ENCODE measurements at places on chromosomes 2 and 18.

DNA sequence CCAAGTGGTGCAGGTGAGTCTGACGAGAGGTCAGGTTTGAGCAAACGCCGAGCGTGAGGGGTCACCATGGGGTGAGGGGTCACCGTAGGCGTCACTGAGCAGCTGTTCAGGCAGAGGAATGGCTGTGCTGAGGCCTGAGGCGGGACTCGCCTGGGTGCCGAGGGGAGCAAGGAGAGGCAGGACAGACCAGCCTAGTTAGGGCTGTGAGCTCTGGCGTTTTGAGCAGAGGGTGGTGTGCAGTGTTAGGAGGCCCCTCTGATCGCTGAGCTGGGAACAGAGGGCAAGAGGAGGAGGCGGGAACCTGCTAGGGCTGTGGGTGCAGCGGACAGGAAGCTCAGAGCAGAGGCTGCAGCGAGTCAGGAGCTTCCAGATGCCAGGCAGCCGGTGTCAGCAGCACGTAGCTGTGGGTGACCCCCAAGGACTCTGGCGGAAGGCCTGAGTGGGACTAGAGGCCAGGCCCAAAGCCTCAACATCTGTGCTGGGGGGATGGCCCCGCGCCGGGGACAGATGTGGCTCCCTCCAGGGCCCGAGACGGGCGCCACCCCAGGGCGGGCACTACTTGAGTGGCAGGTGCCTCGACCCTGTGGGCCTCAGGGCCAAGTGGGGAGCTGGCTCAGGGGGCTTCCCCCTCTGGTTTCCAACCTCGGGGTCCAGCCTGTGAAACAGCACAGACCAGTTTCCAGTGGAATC lies 55.7 kb downstream of the KCNG2 start:
- peak; percentile 23 for DNase-seq

DNA sequence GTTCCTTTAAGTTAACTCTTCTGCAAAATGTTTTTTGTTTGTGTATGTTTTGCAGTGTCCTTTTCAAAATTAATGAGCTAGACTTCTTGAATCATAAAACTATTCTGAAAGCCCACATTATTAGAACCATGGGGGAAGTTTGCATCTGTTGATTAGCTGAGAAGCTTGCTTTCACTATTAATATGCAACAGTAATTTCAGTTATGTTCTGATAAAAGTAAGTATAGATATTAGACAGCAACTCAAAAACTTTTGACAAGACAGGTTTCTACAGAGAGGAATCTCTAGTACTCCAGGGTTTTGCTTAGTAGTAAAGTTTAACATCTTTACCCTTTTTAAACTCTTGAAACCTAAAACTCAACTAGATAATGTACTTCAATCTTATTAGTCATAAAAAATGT lies 147.8 kb downstream of the UBE2E3 start:
- peak; percentile 21 for DNase-seq

DNA sequence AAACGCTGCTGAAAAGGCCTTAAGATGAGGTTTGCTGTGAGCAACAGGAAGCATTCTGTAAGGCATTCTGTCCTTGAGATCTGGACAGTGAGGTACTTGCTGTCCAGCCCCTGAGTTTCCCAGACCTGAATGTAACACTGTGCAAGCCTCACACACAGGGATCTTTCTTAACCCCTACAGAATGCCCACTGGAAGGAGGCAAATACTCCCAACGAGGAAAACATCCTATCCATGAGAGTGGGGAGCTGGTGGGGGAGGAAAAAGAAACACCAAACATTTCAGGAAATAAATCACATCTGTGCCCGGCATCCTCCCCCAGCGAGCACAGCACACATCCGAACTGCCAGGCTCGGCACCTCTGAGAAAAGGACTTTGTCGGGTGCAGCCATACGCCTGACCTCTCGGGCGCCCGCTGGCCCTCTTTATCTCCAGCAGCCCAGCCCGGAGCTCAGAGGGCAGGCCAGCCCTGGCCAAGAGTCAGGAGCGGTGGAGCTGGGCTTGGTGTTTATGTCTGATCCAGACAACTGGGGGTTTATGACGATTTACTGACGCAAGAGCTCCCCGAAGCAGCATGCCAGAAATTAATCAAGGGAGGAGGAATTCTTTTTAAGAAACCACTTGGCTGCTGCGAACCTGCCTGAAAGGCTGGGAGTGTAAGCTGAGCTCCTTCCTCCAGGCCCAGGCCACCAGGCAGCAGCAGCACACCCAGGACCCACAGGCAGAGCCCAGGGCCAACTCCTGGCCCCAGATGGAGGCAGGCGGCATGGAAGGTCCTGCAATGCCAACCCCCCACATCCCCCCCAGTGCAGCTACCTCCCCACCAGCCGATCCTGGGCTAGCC lies 72.2 kb downstream of the HDAC4 start:
- no peak for DNase-seq

- no peak for DNase-seq
Observed at GRCh38 chr18:31929273-31929672, 13.7 kb downstream of the TRAPPC8 start.

GRCh38 chr2:232502911-232503808 lies 15.5 kb upstream of the ECEL1 start:
- peak; percentile 54 for DNase-seq

- DNase-seq: no peak
Observed at GRCh38 chr2:204202253-204202652, 265.7 kb downstream of the ICOS start.

Measured in GM13977 (cell line).